CD8-positive, alpha-beta T cell (primary cell): ENCODE measurements at places on chromosomes 12 and 14. TPM values are rescaled to one million over a fixed set of nuclear protein-coding genes. Genes with fewer than 3 reads are reported as not detected.

Gene SLC35E3
- 5.7 TPM for total RNA-seq

Gene EEA1
- 4.3 TPM for total RNA-seq

Gene RAD51AP1
- 1.6 TPM for total RNA-seq

Gene CIROP
- not detected for total RNA-seq

Gene IFI27
- 0.95 TPM for total RNA-seq

Gene WNT1
- total RNA-seq = 5.6 TPM

Gene GALNT8
- 0.33 TPM for total RNA-seq

Gene FOS
- 1,826 TPM for total RNA-seq

Gene GNB3
- 0.49 TPM for total RNA-seq

Gene LYSET
- total RNA-seq = 2.4 TPM

GRCh38 chr12:89383235-89384049 is 31.1 kb upstream of the DUSP6 start:
- no peak for DNase-seq

DNA sequence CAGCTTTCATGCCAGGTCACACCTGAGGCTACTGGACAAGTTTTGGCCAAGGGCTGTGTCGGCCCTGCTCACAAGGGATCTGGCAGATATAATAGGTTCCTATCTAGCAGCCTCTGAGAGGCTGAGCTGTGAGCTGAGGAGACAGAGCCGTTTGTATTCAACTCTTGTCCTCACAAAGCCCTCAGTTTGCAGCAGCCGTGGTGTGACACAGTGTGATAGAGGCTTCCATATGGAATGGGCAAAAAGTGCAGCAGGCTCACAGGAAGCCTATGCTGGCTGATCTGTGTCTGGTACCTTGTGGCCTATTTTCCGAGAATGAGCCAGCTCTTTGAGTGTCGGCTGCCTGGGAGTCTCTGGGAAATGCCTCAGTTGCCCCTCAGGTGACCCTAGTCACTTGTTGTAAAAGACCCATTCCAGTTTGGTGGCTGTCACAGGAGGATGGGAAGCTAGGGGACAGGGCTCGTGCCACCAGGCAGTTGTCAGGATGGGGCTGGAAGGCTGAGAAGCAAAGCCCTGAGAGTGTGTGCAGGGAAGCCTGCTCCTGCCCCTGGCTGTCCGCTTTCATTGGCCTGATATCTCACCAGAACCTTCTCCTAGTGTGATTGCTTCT is 16.1 kb downstream of the VRTN start:
- no peak for DNase-seq

DNA sequence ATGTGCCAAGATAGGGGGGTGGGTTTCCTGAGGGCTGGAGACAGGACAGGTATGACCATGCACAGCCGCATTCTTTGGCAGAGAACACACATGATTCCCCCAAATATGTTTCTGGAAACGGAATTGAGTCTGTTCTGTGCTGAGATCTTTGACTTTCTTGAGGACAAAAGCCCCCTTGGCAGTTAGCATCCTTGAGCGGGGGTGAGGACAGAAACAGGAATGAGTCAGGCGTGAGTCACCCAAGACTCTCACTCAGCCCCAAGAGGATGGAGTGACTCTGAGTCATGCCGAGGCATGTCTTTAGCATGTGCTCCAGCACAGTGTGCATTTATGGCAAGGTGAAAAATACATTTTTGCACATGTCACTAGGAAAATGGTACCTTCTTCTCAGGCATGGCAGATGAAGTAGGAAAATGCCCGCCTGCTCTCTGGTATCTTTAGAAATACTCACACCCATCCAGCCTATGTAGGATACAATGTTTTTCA is 52.1 kb downstream of the DAD1 start:
- peak; percentile 65 for DNase-seq

DNA sequence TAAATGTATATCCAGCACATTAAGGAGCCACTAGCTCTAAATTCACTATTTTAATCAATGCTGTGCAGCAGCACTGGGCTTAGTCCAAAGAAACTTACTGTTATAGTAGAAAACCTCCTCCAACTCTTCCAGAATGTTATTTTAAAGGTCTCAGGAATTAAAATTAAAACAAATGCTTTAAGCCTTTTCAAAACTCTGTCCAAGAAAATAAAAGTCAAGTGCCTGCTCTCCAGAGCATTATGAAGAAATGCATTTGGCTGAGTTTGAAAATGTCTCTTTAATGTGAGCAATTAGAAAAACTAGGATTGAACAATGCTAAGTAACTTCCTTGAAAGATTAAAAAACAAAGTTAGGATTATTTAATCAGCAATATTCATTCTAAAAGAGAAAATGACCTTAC is 322.4 kb upstream of the DCN start:
- DNase-seq = no peak

- no peak for DNase-seq
These were observed 31.8 kb downstream of the PPFIA2 start for GRCh38 chr12:81727391-81727790.

DNA sequence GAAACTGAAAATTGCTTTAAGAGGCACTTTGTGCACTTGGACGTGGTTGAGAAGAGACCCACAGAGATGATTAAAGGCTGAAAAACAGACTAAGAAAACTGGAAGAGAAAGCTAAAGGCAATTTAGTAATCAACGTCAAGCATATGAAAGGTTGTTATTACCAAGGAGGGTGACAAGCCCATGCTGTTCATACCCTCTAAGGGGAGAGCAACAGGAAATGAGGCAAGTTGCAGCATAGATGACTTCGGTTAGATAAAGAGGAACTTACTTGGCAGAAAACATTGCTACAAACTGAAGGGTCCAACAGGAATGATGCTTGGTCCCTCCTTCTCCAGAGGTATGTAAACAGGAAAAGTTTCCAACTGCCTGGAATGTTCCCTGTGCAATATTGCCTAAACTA is 107.8 kb downstream of the DUSP6 start:
- DNase-seq = no peak

- no peak for DNase-seq
These were observed 261.6 kb upstream of the NOVA1 start for GRCh38 chr14:26859483-26859882.

GRCh38 chr12:42084522-42084921 is 60.2 kb downstream of the GXYLT1 start:
- no peak for DNase-seq

- no peak for DNase-seq
These were observed 40.6 kb downstream of the GXYLT1 start for GRCh38 chr12:42104087-42104486.

GRCh38 chr12:130642856-130643255 is 73.2 kb downstream of the RIMBP2 start:
- DNase-seq = no peak

GRCh38 chr14:60276347-60276746 is 27.3 kb downstream of the PPM1A start:
- no peak for DNase-seq

- no peak for DNase-seq
These were observed 42.2 kb downstream of the EGLN3 start for GRCh38 chr14:33908540-33909223.

- peak; percentile 72 for DNase-seq
These were observed 3.4 kb upstream of the NXPH4 start for GRCh38 chr12:57213058-57213715.

DNA sequence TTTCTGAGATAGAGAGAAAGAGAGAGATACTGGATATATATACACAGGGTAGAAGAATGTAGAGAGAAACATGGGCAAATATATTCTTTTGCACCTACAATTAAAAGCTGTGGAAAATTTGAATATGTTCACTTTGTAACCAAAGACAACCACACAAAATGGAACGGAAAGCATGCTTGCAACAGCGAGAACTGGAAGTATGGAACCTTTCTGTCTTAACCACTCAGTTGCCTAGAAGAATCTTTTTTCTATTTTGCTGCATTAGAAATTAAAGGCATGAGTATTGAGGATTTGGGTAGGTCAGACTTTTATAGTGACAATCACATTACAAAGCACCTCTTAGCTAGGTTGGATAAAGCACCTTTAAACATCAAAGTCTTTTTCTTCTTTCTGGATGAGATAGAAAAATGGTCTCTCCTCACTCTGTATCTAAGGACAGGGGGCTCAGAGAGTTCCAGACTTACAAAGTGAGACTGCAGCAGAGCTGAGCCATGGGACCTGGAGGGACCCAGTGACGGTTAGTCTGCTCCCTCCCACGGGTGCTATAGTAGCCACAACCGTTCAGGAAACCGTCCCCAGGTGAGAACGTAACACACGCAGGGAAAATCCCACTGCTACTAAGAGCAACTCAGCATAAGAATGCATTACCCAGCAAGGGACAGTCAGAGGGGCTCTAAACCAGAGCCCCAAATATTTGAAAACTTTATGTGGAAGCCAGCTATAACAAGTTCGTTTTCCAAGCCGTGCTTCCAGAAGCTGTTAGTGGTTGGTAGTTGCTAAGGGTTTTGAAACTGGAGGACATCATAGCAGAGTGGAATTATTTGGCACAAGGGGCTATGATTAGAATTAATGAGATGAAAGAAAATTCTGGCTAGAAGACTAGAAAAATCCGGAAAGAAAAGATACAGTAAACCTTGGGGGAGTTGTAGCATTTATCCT is 97.1 kb downstream of the DAD1 start:
- no peak for DNase-seq

GRCh38 chr12:117403586-117404139 is 42.2 kb upstream of the NOS1 start:
- no peak for DNase-seq

GRCh38 chr12:77214136-77214535 is 148.8 kb upstream of the E2F7 start:
- DNase-seq = no peak

GRCh38 chr14:103028161-103028767 is 29.1 kb downstream of the CDC42BPB start:
- no peak for DNase-seq

GRCh38 chr12:96981911-96982310 is 74.9 kb downstream of the NEDD1 start:
- no peak for DNase-seq

DNA sequence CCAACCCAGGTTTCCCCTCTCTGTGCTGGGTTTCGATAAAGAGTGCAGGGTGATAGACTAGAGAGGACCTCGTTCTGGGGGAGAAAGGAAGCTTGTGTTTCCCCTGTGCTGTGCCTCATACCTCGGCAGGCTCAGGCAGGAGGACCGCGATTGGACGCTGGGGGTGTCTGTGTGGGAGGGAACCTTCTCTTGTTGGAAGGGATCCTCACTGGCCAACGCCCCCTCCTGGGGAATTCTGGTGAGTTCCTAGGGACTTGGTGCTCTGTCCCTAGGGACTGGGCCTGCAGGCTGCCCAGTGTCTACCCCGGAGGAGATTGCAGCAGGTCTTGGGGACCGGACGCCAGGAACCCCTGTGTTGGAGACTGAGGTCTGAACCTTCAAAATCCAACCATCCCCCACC is 157.4 kb upstream of the PRMT8 start:
- no peak for DNase-seq

GRCh38 chr14:75050852-75051555 is at the start of gene MLH3:
Gene MLH3 (minus strand): TSS chr14:75051467. CDS start chr14:75049655, 1,812 bp downstream.
- DNase-seq = peak; percentile 75

GRCh38 chr12:120012067-120012621 is 23.1 kb downstream of the BICDL1 start:
- peak; percentile 65 for DNase-seq

- no peak for DNase-seq
These were observed 75.2 kb upstream of the TMCC3 start for GRCh38 chr12:94725375-94726168.

DNA sequence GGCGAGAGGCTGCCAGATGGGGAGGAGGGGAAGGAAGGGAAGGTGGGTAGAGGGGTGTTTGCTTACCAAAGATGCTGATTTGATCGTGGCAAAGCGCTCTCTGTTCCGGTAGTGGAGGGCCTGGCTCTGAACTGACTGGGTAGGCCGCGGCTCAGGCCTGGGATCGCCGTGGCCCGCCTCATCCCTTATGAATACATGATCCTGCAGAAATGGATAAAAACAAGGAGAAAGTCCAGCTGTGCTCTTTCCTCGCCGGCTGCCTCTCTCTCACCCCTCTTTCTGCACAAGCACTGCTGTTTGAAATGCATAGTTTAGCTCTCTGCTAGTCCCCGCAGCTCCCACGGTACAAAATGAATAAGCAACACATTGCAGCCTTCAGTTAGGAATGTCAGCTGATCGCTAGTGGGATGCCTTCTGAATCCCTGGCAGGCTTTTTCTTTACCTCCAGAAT is 53.8 kb downstream of the PEBP1 start:
- DNase-seq = no peak

DNA sequence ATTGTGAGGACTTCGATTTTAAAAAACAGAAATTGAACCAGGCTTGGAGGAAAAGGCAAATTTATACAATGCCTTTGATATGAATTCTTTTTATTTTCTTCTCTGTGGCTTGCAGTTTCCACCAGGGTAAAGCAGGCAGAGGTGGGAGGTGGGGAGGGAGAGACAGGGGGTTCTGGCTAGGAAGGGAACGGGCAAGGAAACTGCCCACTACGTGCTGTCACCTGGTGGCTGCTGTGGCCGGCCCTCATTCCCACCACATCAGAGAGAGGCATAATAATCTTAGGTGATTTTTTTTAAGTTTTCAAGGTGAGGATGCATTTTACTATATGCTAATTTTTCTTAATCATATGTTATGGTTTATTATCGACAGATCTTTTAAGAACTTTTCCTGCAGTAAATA is 145.8 kb downstream of the CACNA1C start:
- no peak for DNase-seq

- DNase-seq = no peak
These were observed 29.0 kb upstream of the ELK3 start for GRCh38 chr12:96164951-96165811.

GRCh38 chr14:98984719-98985041 is 287.3 kb downstream of the BCL11B start:
- DNase-seq = peak; percentile 77

DNA sequence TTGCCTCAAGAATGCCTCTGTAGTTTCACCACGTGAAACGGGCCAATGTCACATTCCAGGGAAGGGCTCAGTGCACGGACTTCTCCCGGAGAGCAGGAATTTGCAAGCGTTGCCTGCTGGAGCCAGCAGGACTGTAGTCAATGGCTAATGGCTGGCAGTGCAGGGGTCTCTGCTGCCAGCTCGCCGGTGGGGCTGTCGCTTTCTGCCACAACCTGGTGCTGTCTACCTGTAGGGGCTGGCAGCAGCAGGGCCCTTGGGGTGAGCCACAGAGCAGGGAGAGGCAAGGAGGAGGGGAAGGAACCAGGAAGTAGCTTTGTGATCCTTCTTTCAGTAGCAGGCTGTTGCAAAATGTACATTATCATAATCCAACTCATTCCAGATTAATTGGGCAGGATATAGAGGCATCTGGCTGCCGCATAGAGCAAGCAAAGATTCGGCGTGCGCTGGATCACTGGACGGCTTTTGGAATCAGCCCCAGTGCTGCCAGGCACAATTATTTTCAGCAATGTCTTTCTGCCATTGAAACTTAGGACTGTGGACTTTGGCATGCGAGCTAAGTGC is 114.1 kb downstream of the PAPOLA start:
- DNase-seq = no peak

DNA sequence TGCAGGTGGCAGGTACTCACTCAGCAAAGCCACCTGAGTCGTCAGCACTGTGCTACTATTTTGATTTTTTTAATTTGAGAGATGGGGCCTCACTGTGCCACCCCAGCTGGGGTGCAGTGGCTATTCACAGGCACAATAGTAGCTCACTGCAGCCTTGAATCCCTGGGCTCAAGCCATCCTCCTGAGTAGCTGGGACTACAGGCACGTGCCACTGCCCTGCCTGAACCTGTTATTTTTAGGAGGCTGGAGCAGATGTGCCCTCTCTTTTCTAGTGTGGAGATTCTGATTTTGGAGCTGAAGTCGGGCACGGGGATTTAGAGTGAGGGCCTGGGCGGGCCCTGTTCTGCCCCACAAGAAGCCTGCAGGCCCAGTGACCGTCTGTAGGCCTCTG is 17.3 kb downstream of the SLC25A47 start:
- DNase-seq = no peak

- DNase-seq = no peak
These were observed 509.1 kb downstream of the VRK1 start for GRCh38 chr14:97306133-97306759.

- no peak for DNase-seq
These were observed 25.6 kb downstream of the AKAP6 start for GRCh38 chr14:32354716-32355115.

GRCh38 chr14:64927031-64927430 is 12.8 kb downstream of the CHURC1 start:
- DNase-seq = no peak
